ENCODE measurements at places on chromosomes 12 and 14. TPM values are rescaled to one million over a fixed set of nuclear protein-coding genes. Genes with fewer than 3 reads are reported as not detected.
A peak's percentile ranks its signal among the peaks of the same experiment; 100 is the strongest.

The TAS2R50 gene
- 0.63 TPM for total RNA-seq

The LTB4R2 gene
- 12.0 TPM for total RNA-seq

The GSC gene
- total RNA-seq = not detected

GRCh38 chr14:101937926-101938767, 26.2 kb upstream of the DYNC1H1 start:
- no peak overlapping the region for H3K27ac ChIP-seq
- DNase-seq = no peak
- no peak overlapping the region for H3K4me3 ChIP-seq
- peaks cover 10% of the 10 kb centered on the region for H3K27me3 ChIP-seq

GRCh38 chr12:66548338-66549049, 130.4 kb downstream of the GRIP1 start:
- no peaks in the 10 kb centered on the region for H3K36me3 ChIP-seq
- H3K27ac ChIP-seq = no peak overlapping the region
- peaks cover 1% of the 10 kb centered on the region for H3K27me3 ChIP-seq
- no peak for DNase-seq
- H3K4me1 ChIP-seq = no peaks in the 10 kb centered on the region
- H3K4me3 ChIP-seq = no peak overlapping the region

The SDS gene
- not detected for total RNA-seq

DNA sequence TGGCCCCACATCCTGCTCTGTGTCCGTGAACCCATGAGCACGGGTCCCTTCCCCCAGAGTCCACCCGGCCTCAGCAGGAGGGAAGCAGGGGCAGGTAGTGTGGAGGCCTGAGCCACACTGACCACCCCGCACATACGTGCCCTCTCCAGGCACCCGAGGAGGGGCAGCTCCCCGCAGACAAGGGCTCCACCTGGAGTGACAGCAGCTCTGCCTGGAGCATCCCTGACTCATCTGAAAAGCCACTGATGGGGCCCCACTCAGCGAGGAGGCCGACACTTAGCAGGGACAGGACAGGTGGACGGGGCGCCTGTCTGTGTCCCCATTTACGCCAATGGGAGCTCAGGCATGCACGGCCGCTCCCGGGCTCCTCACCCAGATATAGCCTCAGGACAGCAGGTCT, 237.6 kb upstream of the SFSWAP start:
- peaks cover 4% of the 10 kb centered on the region for H3K4me1 ChIP-seq
- H3K36me3 ChIP-seq = no peaks in the 10 kb centered on the region
- no peak overlapping the region for H3K4me3 ChIP-seq
- H3K27me3 ChIP-seq = no peaks in the 10 kb centered on the region
- no peak overlapping the region for H3K27ac ChIP-seq

The NTN4 gene
- not detected for total RNA-seq

GRCh38 chr12:120402217-120402616, 33.3 kb upstream of the MSI1 start:
- no peak overlapping the region for H3K27ac ChIP-seq
- no peaks in the 10 kb centered on the region for H3K36me3 ChIP-seq
- peaks cover 5% of the 10 kb centered on the region for H3K4me1 ChIP-seq

- no peaks in the 10 kb centered on the region for H3K36me3 ChIP-seq
- DNase-seq = no peak
- no peak overlapping the region for H3K4me3 ChIP-seq
- H3K27me3 ChIP-seq = no peaks in the 10 kb centered on the region
- H3K4me1 ChIP-seq = no peaks in the 10 kb centered on the region
Observed at GRCh38 chr14:29242755-29243754, 476.5 kb downstream of the FOXG1 start.

GRCh38 chr14:75821831-75822521, 159.8 kb downstream of the TGFB3 start:
- H3K4me3 ChIP-seq = no peak overlapping the region
- DNase-seq = no peak
- peaks cover 9% of the 10 kb centered on the region for H3K36me3 ChIP-seq
- H3K27ac ChIP-seq = no peak overlapping the region
- peaks cover 3% of the 10 kb centered on the region for H3K4me1 ChIP-seq

DNA sequence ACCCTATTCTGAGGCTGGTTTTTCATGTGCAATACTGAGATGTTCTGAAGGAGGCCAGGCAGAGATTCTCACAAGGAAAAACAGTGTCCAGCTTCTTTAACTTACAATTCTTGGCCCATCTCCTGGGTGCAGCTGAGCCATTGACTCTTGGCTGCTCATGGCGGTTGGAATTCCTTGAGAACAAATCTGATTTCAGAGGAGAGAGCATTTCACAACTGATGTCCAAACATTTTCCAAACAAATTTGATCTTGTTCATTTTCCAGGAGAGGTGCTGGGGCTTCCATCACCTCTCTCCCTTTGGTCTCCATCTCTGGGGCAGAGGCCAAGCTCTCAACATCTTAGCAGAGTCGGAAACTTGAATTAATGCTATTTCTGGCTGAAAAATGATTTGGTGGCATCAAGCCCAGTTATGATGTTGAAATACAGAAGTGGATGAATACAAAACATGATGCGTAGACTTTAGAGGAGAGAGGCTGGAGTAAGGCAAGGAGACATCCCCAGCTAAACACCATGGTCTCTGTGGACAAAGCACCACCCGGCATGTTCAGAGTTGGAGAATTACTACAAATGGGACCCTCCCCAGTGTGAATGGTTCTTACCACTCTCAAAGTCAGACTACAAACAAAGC, 593.0 kb downstream of the VRK1 start:
- H3K27ac ChIP-seq = no peak overlapping the region
- no peaks in the 10 kb centered on the region for H3K36me3 ChIP-seq
- no peaks in the 10 kb centered on the region for H3K27me3 ChIP-seq
- H3K4me1 ChIP-seq = peaks cover 12% of the 10 kb centered on the region
- no peak for DNase-seq

GRCh38 chr12:65632131-65632855, 192.0 kb upstream of the HMGA2 start:
- peaks cover 8% of the 10 kb centered on the region for H3K27me3 ChIP-seq
- H3K4me1 ChIP-seq = no peaks in the 10 kb centered on the region
- H3K36me3 ChIP-seq = no peaks in the 10 kb centered on the region
- no peak overlapping the region for H3K4me3 ChIP-seq
- no peak overlapping the region for H3K27ac ChIP-seq
- no peak for DNase-seq

The USP44 gene
- total RNA-seq = 15.5 TPM

- peaks cover 8% of the 10 kb centered on the region for H3K4me1 ChIP-seq
- peak overlapping the region; percentile 51 for H3K4me3 ChIP-seq
- peaks cover 2% of the 10 kb centered on the region for H3K36me3 ChIP-seq
Observed at GRCh38 chr14:21748869-21749303, 75.3 kb upstream of the OR4E1 start.

All from activated CD8-positive, alpha-beta T cell treated with anti-CD3 and anti-CD28 coated beads for 36 hours (primary cell).